ENCODE measurements at places on chromosomes 4 and X.
A peak's percentile ranks its signal among the peaks of the same experiment; 100 is the strongest.

DNA sequence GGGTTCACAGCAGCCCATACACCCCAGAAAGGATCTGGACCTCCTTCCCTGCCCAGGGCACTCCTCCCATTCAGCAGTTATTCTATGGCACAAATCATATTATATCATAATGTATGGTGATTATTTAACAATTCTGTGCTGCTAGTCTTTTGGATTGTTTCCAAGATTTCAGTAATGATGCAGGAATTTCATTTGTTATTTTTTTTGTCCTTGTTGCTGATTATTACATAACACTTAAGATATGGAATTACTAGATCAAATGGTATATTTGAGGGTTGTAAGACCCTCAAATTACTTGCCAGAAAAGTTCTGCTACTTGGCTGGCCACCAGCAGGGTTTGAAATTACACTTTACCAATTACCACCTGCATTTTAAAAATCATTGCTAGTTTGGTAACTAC is 36.4 kb downstream of the QDPR start:
- no peak for DNase-seq

GRCh38 chrX:43500996-43501694 is 155.0 kb upstream of the MAOA start:
- no peak for DNase-seq

- DNase-seq = no peak
Observed at GRCh38 chr4:5710065-5710960, 688 bp upstream of the EVC start.

GRCh38 chr4:6720202-6720699 is 4.3 kb downstream of the BLOC1S4 start:
- DNase-seq = peak; percentile 79

- DNase-seq = no peak
Observed at GRCh38 chr4:74793757-74794381, 454 bp downstream of the BTC start.

DNA sequence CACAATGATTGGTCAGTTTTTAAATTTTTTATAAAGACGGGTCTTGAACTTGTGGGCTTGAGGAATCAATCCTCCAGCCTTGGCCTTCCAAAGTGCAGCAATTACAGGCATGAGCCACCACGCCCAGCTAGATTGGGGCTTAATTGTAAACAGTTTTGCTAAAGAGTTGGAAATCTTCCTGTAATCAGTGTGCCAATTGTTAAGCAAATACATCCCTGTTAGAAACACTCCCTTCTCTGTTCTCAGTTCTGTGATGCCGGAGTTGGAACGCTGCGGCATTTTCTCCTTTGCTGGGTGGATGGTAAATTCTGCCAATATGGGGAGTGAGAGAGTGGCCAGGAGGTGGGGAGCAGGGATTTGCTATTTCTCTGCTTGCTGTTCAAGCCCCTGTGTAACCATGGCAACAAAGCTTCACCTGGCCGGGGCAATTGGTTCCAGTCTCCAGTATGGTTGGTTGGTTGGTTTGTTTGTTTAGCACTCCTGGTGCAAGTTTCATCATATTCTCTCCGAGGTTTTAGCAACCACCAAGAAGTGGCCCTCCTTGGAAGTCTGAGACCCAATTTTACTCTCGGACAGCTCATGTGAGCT is 3.0 kb upstream of the SPATA4 start:
- DNase-seq = no peak

DNA sequence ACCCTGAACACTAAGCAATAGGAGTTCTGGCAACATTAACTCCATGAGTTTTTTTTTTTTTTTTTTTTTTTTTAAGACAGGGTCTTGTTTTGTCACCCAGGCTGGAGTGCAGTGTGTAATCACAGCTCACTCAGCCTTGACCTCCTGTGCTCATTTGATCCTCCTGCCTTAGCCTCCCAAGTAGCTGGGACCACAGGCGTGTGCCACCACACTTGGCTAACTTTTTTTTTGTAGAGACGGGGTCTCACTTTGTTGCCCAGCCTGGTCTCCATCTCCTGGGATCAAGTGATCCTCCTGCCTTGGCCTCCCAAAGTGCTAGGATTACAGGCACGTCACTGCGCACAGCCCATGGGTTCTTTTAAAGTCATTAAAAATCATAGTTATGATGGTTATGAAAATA is 5.1 kb downstream of the RHOH start:
- DNase-seq = no peak

- DNase-seq = no peak
Observed at GRCh38 chrX:12021698-12022097, 116.6 kb upstream of the FRMPD4 start.

DNA sequence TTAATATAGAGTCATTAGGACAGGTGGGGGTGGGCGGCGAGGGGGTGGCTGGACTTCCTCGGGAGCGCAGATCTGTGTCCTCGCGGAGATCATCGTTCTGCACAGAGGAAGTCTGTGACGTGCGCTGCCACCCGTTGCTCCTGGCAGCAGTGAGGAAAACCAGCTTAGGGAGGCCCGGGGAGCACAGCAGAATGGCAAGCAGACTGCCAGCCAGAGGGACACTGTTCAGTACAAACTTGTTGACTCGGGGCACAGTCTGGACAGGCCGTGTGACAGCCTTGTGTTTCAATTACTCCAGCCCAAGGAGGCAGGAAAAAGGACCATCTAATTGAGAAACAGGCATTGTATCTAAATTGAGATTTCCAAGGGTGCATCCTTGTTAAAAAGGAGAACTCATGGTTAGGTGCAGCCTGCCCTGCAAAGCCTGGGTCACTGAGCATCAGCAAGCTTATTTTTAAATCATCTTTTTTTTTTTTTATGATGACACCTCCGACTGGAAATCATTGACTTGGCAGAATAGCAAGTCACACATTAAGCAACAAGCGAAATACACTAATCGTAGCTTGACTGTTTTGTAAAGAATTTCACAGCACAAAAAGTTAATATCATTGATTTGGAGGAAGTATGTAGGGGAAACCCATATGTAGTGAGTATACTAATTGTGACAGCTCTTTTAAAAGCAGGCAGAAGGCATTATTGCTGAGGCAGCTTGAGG is 512.0 kb upstream of the FAT1 start:
- no peak for DNase-seq

- no peak for DNase-seq
Observed at GRCh38 chrX:67724359-67725110, 180.7 kb downstream of the AR start.

DNA sequence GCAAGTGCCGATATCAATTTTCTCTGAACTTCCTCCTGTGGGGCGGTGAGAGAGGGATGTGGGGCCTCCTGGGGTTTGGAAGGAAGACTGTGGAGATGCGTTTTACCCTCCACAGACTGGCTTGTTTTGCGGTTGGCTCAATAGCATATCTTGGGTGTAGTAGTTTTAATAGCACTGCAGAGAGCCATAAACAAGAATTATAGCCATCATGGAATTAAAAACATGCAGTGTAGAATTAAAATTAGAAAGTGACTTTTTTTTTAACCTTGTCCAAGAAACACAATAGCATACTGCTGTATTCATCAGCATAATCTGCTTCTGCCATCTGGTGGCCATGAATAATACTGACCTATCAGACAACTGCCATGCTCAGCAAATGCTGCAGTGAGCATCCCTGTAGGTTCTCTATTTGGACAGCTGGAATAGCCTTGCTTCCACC is 47.3 kb upstream of the SCML1 start:
- no peak for DNase-seq

GRCh38 chr4:139903845-139904244 is 238.2 kb downstream of the MGST2 start:
- DNase-seq = no peak

GRCh38 chr4:86358257-86358656 is 1.6 kb downstream of the MAPK10 start:
- no peak for DNase-seq

DNA sequence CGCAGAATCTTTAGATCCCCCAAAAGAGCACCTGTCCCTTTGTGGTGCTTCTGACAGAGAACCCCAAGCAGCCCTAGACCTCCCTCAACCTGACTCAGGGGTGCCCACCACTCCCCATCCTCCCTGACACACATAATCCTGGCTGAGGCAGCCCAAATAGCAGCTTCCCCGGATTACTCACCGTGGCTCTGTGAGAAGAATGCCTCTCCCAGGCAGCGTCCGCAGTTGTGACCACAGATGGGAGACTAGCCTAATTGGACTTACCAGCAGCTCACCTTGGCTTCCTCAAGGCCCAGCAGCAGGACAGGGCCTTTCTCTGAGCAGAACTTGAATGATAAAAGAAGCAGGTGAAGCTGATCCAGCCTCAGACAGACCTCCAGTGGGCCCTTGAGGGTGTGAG is 10.3 kb upstream of the ODAPH start:
- DNase-seq = no peak

GRCh38 chr4:154559494-154560418 is 3.1 kb upstream of the FGB start:
- no peak for DNase-seq

GRCh38 chr4:139628184-139629012 is 37.2 kb upstream of the MGST2 start:
- DNase-seq = no peak

DNA sequence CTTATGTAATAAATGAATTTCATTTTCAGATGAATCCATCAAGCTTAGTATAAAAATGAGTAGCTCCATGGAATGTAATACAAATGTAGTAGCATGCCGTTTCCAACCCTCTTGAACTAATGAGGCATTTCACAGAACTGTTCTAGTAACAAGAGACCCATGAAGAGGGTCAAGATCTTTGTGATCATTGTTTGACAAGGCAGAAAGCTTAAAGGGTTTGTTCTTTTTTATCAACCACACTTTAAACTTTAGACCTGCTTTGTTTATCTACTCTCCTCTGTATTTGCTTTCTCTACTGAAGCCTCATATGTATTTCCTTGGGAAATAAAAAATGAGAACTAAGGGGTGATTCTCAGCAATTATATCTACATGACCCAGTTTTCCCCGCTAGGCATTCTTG is 513.9 kb downstream of the ARAP2 start:
- DNase-seq = no peak

- no peak for DNase-seq
Observed at GRCh38 chr4:177638871-177639270, 196.6 kb upstream of the AGA start.

DNA sequence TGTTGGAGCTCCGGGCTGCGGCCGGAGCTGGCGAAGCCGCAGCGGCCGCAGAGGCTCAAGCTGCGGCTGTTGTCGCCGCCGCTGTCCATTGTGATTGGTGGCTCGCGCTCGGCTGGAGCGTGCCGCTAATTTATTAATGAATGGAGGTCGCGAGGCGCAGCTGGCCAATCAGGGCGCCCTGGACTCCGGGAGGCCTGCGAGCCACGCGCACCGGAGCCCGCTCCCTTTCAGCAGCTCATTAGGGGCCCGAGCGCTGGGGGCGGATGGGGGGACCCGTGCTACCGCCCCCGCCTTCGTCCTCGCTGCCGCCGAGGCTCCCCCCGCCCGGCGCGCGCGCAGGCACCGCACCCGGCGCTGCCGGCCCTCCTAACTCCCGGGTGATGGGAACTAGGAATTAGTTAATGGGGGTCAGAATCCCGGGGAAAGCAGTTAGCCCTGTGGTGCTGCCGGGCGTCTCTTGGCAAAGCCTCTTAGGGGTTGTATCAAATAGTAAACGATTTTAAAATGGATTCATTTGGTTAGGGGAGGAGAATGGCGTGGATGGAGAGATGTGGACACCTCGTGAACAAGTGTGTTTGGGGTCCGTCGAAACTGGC is 589 bp upstream of the NEUROG2 start:
- no peak for DNase-seq

DNA sequence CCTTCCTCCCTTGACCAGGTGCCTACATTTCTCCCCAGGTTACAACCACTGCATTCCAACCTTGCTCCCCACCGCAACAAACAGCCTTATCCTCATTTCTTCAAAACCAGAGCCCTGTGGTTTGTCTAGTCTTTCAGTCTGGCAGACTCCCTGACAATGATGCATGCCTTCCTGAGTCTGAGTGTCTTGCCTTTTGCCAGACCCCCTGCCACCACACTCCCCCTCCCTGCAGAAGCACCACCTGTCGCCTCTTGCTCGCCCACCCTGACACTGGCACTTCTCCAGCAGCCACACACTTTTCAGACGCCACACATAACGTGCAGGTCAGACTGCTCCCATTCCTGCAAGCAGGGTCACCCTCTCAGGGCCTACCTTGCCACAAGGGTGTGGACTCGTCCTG is 349.2 kb upstream of the NOCT start:
- no peak for DNase-seq

DNA sequence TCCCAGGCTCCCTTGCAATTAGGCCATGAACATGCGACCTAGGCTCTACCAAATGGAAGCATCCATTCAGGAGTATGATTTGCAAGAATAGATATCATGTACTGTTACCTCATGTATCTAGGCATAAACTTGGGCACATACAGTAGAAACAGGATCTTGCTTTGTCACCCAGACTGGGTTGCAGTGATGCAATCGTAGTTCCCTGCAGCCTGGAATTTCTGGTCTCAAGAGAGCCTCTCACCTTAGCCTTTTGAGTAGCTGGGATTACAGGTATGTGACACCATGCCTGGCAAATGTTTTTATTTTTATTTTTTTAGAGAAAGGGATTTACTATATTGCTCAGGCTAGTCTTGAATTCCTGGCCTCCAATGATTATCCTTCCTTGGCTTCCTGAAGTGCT is 994.2 kb downstream of the ADGRL3 start:
- DNase-seq = no peak

- DNase-seq = no peak
Observed at GRCh38 chr4:130648570-130648969, 1552.6 kb downstream of the C4orf33 start.

DNA sequence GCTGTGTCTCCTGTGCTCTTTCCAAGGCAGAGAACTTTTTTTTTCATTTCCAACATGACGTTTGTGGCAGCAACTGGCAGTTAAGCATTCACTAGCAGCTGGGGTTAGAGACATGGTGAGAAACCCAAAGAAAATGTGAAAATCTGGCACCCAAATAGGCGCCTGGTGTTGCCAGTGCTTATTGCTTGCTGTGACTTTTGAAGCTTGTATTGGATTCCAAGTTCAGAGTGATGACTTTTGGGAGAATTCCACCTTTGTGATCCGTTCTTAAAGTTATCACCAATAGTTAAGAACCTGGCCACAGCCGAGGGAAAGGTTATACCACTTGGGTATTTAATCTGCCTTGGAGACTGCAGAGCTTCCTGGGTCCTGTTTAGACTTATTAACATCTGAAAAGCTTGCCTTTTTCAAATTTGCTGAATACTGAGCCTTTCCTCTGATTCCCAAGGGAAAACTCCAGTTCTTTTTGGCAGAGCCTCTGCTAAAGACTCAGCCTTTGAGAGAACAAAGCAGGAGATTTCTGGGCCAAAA is 101.0 kb downstream of the OPHN1 start:
- no peak for DNase-seq

- no peak for DNase-seq
Observed at GRCh38 chrX:139758809-139759208, 50.8 kb upstream of the MCF2 start.

GRCh38 chr4:38785901-38786402 is 3.2 kb upstream of the TLR10 start:
- DNase-seq = no peak

Data from stimulated activated CD8-positive, alpha-beta memory T cell treated with anti-CD3 and anti-CD28 coated beads, Interleukin-7, amount 100 ng/mL, for 1 hour (primary cell).